HFF-Myc (cell line): ENCODE measurements at places on chromosomes 3 and 15.
A peak's percentile ranks its signal among the peaks of the same experiment; 100 is the strongest.

- DNase-seq, result no peak
Measured at GRCh38 chr3:169838511-169839030, 25.9 kb upstream of the LRRC34 start.

GRCh38 chr15:78207641-78208340, 26.6 kb downstream of the ACSBG1 start:
- DNase-seq, result no peak

- no peak for DNase-seq
Measured at GRCh38 chr15:72227720-72228119, 3.3 kb downstream of the PKM start.

DNA sequence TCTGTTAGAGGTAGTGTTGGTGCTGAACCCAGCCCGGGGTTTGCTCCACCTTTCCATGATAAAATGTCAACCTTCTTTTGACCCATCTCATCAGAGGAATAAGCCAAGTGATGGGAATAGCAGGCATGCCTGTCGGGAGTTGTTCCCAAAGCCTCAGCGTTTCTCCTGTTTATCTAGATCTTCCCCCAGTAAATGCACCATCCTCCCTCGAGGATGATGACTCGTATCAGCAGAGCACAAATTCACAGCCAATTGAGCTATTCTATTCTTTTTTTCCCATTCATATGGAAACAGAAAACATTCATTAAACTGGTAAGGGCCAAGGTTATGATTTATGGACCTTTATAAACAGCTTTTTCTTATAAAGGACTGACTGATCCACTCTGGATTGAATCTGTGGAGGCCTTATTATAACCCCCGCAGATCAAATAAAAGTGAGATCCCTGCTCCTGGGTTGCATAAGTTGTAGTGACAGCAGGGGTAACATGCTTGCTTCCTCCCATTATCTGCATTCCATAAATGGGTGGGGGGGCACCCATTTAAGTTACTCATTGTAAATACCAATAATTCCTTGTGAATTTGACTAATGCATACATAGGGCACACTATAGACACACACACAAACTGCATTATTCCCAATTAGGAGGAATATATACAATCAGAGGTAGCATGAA, 207.3 kb downstream of the PLCL2 start:
- DNase-seq, result no peak

DNA sequence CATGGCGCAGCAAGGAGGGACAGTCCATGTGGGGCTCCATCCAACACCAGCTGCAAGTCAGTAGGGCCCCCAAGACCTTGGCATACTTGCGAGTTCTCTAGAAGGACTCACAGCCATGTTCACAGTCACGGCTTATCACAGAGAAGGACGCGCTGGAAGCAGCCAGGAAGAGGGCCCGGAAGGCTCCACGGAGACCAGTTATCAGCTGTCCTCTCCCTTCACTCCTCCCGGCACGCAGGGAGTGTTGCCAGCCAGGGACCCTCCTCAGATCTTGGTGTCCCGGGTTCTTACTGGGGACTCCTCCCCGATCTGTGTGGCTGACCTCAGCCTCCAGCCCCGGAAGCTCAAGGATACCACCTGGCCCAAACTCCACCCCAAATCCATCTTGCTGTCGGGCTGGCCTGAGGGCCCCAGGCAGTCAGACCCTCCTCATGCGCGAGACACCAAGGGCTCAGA, 68.0 kb downstream of the SLTM start:
- DNase-seq, result no peak

DNA sequence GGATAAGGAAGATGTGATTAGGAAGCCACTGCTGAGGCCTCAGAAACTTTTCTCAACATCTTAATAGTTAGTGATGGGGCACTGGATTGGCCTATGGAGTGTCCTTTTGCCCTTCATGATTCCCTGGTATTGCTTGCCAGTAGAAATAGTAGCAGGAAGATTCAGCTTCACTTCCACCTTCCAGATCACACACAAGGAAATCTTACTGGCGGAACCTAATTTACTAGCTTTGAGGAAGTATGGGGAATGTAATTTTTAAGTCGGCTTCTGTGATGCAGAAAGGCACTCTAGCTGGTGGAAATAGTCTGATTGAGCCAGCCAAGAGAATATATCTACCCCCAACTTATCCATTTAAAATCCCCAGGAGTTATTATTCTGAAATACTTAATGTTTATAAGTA, 46.5 kb downstream of the LPP start:
- no peak for DNase-seq

DNA sequence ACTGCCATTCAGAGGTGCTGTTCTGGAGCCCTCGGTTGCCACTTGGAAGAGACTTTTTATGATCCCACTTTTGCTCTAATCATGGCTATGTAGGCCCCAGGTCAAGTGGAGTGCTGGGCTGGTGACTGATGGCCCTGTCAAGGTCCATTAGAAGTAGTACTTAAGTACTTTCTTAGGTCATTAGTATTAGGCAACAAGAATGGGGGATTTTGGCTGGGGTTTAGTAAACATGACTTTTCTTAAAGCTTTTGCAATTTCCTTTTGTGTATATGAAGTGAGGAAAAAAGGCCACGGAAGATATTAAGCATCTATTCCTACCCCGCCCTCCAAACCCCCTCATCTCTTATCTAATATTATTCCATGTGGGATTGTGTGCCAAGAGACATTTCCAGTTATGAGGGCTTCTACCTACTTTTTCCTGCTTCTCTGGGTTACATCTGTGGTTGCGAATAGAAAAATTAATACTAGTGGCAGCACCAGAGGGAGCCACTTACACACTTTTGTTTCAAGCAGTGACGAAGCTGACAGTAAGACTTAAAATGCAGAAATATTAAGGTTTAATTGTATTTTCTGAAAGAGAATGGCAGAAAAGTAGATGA, 13.9 kb downstream of the NLGN1 start:
- DNase-seq, result no peak

GRCh38 chr3:38907426-38907825, 91.4 kb upstream of the SCN10A start:
- no peak for DNase-seq

GRCh38 chr15:99145778-99146177, 40.9 kb downstream of the SYNM start:
- no peak for DNase-seq

- DNase-seq, result peak; percentile 78
Measured at GRCh38 chr15:32683906-32684584, 33.8 kb upstream of the GREM1 start.

DNA sequence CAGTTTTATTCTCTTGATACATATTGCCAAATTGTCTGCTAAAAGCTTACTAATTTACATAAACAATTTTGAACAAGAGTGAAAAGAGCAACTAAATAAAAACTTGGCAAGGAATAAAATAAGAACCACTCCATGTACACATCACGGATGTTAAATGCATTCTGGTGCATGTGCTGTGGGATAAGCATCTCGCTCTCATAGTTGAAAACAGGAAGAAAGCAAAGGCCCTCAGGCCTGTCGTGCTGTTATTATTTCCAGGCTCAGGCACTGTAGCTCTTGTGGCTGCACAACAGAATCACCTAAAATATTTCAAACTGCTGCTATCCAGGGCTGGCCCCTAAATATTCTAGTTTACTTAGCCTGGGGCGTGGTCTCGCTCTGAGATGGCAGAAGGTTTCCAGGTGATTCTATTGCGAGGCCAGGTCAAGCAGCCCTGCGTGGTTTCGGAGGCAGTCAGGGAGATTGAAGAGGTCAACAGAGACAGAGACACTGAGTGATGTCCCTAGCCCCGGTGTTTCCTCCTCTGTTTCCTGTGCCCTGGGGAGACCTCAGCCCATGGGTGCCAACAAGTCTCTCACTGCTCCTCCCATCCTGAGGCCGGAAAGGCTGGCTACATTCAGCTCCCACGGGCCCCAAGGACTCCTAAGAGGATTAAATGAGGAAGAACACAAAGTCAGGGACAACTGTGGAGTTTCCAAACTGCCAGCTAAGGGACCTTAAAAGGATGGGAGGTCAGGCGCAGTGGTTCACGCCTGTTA, 18.2 kb upstream of the PDIA5 start:
- no peak for DNase-seq

GRCh38 chr3:193452338-193452737, 73.8 kb upstream of the ATP13A5 start:
- DNase-seq, result no peak

DNA sequence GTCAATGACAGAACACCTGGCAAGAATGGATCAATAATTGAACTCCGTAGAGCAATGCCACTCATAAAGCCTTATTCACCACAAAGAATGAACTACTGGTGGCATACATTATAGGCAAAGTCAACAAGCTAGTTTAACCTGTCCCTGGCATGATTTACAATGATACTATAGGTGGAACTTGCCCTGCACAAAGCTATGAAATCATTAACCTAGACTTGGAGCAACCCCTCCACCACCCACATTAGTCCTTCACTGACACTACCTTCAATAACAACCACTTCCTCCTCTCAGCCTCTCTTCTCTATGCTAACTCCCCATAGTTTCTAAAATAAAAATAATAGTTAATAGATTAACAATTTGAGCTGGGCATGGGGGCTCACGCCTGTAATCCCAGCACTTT, 54.4 kb downstream of the ACAP2 start:
- no peak for DNase-seq

DNA sequence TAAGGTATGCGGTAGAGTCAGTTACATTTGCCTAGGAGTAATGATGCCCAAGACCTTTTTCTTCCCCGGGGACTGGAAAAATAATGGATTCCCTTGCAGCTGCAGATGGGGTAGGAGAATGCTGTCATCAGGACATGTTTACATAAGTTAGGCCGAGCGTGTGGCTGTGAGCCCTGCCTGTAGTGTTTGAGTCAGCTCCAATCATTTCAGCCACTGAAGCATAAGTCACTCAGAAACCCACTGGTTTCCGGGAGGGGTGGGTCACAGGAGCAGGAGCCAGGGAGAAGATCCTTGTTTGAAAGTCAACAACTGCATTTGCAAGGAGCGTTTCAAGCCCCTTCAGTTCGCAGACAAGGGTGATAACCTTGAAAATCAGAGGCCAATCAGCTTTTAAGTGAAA, 562.3 kb downstream of the MCTP2 start:
- no peak for DNase-seq

GRCh38 chr3:150840802-150841515, 64.3 kb downstream of the MINDY4B start:
- DNase-seq, result no peak

GRCh38 chr15:68098465-68098864, 44.4 kb downstream of the PIAS1 start:
- no peak for DNase-seq

DNA sequence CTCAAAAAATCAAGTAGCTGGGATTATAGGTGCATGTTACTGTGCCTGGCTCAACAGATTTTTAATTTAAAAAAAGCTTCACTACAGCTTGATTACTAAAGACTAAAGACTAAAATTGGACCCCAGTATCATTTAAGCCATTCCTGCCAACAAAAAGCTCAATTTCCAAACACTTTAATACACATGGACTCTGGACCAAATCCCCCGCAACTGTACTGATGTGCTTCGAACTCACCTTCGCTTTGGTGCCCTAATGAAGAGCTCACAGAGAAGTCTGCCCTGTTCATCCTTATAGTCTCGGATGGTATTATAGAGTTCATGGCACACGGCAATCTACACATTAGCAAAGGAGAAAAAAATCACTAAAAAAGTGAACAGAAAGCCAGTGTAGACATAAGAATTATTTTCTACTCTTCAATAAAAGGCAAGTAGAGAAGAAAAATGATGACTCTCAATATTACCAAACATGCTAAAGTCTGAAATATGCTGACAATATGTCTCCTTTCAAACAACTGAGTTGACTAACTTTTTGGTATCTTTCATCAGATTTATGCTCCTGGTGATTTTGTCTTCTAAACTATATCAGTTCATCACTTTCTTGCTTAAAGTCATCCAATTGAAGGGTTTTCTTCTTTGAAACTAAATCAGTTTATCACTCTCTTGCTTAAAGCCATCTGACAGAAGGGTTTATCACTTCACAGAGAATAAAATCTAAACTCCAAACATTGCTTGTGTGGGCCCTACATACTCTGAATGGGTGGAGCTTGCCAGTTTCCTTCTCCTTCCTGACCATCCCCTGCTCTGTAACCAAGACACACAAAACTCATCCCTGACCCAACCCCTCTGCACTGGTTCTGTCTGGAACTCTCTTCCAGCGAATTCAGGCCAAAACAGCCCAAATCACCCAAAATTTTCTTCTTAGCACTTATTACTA, 7.2 kb downstream of the PBRM1 start:
- DNase-seq, result no peak

- no peak for DNase-seq
Measured at GRCh38 chr3:124775877-124776276, 45.6 kb downstream of the UMPS start.

DNA sequence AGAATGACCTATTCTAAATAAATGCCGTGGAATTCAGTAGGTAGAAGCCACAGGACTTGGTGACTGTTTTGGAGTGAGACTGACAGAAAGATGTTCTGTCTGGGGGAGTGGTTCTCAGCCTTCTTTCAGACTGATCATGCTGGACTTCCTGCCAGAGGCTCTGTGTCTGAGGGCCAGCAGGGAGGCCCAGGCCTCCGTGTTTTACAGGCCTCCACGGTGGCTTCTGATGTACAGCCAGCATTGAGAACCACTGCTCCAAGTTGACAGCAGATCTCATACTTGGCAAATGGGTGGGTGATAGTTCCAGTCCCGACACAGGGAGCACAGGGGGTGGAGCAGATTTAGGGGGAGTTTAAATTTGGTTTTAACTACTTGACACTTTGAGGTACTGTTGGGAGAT, 6.7 kb upstream of the PIGZ start:
- DNase-seq, result no peak

- no peak for DNase-seq
Measured at GRCh38 chr3:55014081-55014480, 86.2 kb upstream of the LRTM1 start.

DNA sequence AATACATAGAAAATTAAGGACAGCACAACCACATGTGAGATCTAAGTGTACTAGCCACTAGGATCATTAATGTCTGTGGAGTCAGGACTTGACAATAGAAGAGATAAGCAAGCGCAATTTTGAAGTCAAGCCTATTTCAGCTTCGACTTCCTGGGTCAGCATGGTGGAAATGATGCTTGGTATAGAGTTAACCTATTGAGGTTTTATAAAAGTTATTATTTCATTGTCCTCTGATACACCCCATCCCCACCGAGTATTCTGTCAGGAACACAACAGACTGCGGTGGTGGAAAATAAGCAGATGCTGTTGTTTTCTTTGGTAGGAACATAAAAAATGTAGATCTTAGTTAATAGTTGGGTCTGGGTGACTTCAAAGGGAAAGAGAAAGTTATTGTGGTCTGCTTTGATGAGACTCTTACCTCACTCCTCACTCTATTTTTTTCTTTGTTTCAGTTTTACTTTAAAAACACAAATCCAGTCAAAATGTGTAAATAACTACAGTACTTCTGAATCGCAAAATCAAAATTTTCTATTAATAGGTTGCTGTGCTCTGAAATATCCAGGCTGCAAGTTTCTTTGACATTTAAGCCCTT, 82.1 kb downstream of the IL5RA start:
- no peak for DNase-seq

- no peak for DNase-seq
Measured at GRCh38 chr3:18649666-18650363, 224.7 kb upstream of the SATB1 start.
